ENCODE measurements at places on chromosomes 3 and 15. TPM values are rescaled to one million over a fixed set of nuclear protein-coding genes. Genes with fewer than 3 reads are reported as not detected.

DNA sequence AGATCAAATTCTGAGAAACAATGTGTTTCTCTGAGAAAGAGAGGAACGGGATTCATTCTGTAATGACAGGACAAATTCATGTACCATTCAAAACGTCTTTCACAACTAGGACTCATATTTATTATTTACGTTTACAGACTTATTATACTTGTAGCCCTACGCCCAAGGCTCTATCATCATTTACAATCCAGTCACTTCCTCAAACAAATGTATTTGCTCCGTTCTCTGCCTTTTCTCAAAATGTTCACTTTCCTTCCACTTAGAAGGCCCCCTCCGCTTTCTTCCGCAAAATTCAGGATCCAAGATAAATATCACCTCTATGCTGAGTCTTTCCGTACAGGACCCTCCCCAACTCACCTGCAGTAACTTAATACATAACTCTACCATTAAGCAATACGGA lies 745 bp downstream of the RSL24D1 start:
- no peak for DNase-seq
- H3K27me3 ChIP-seq, result no peaks in the 10 kb centered on the region
- H3K27ac ChIP-seq, result peak overlapping the region; percentile 90
- peaks cover 15% of the 10 kb centered on the region for H3K36me3 ChIP-seq

- DNase-seq, result no peak
- H3K4me3 ChIP-seq, result no peak overlapping the region
- no peaks in the 10 kb centered on the region for H3K27me3 ChIP-seq
- no peaks in the 10 kb centered on the region for H3K36me3 ChIP-seq
- peaks cover 10% of the 10 kb centered on the region for H3K4me1 ChIP-seq
Measured at GRCh38 chr3:122502941-122503340, 11.8 kb downstream of the KPNA1 start.

DNA sequence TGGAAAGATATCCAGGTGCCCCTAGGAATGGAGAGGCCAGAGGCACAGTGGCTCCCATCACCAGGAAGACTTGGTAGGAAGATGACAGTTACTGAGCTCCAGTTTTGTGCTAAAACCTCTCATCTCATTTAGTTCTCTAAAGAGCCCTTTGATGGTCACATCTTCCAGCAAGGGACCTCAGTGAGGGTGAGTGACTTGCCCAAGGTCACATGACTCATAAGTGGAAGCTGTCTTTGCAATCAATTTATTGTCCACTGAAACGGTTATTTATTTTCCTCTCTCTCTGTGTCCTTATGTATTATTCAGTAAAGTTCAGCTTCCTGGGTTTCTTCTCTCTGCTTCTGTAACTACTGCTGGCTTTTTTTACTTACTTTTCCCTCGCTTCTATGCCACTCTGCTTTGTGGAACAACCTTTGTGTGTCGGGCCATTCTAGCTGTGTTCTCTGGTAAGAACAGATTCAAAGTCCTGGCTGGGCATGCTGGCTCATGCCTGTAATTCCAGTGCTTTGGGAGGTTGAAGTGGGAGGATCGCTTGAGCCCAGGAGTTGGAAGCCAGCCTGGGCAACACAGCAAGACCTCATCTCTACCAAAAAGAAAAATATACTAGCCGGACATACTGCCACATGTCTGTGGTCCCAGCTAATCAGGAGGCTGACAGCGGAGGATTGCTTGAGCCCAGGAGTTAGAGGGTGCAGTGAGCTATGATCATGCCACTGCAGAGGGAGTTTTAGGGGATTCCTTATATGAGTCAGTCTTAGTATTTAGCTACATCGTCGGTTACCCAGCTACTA lies 55.9 kb downstream of the PDIA5 start:
- DNase-seq, result no peak
- H3K36me3 ChIP-seq, result peaks cover 21% of the 10 kb centered on the region
- no peaks in the 10 kb centered on the region for H3K27me3 ChIP-seq
- H3K27ac ChIP-seq, result no peak overlapping the region
- H3K4me1 ChIP-seq, result peaks cover 10% of the 10 kb centered on the region

DNA sequence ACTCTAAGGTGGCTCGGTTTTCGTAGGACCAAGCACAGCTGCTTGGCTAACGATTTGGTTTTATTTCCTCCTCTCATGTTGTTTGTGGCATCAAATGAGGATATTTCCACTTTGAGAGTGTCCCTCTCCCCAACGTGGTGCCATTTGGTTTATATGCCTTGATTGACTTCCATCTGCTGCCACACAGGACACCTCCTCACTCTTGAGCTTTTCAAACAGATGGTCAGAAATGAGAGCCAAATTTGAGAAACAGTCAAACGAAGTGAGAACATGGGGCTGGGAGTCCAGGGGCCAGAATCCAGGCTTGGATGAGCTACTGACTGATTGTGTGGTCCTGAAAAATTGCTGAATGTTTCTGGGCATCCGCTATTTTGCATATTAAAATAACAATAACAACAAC lies 43.5 kb downstream of the CEMIP start:
- no peak overlapping the region for H3K27ac ChIP-seq
- no peaks in the 10 kb centered on the region for H3K27me3 ChIP-seq
- no peak for DNase-seq
- no peaks in the 10 kb centered on the region for H3K36me3 ChIP-seq

GRCh38 chr15:66680502-66680901 lies 21.5 kb upstream of the SMAD6 start:
- no peak overlapping the region for H3K27ac ChIP-seq
- no peak overlapping the region for H3K4me3 ChIP-seq
- H3K36me3 ChIP-seq, result no peaks in the 10 kb centered on the region
- no peak for DNase-seq
- no peaks in the 10 kb centered on the region for H3K4me1 ChIP-seq
- H3K27me3 ChIP-seq, result no peaks in the 10 kb centered on the region

GRCh38 chr3:45906681-45907407 lies 20.5 kb downstream of the CCR9 start:
- peak overlapping the region; percentile 73 for H3K27ac ChIP-seq
- DNase-seq, result no peak
- H3K4me1 ChIP-seq, result peaks cover 8% of the 10 kb centered on the region

- no peaks in the 10 kb centered on the region for H3K36me3 ChIP-seq
- no peak overlapping the region for H3K27ac ChIP-seq
- no peak for DNase-seq
- no peak overlapping the region for H3K4me3 ChIP-seq
- no peaks in the 10 kb centered on the region for H3K27me3 ChIP-seq
Measured at GRCh38 chr3:154469585-154469984, 39.6 kb upstream of the GPR149 start.

GRCh38 chr15:62517541-62517940 lies 352.5 kb upstream of the C2CD4B start:
- H3K4me1 ChIP-seq, result peaks cover 4% of the 10 kb centered on the region
- no peak overlapping the region for H3K27ac ChIP-seq
- H3K36me3 ChIP-seq, result no peaks in the 10 kb centered on the region
- no peaks in the 10 kb centered on the region for H3K27me3 ChIP-seq
- DNase-seq, result no peak

- no peak overlapping the region for H3K27ac ChIP-seq
- H3K4me3 ChIP-seq, result no peak overlapping the region
- DNase-seq, result no peak
- no peaks in the 10 kb centered on the region for H3K27me3 ChIP-seq
Measured at GRCh38 chr15:63306492-63307073, 29.2 kb downstream of the APH1B start.

DNA sequence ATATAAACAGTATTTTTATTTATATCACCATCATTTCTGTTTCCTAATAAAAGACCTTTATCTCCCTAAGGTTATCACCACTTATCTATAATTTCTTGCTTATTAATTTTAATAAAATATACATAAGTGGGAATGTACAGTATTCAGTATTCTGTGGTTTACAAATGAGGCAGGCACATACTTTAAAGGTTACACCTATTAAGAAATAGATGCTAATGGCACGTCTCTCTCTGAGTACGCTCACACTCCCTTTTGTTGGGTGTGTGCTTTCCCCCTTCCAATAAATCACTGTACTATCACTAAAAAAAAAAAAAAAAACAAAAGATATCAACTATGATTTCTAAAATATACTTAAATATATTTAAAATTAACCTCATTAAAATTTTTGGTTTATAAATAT lies 8.9 kb downstream of the OXNAD1 start:
- no peaks in the 10 kb centered on the region for H3K27me3 ChIP-seq
- H3K36me3 ChIP-seq, result peaks cover 16% of the 10 kb centered on the region
- H3K4me1 ChIP-seq, result no peaks in the 10 kb centered on the region
- H3K27ac ChIP-seq, result no peak overlapping the region
- DNase-seq, result no peak
- H3K4me3 ChIP-seq, result no peak overlapping the region

GRCh38 chr3:16318176-16318575 lies 53.2 kb downstream of the OXNAD1 start:
- H3K4me1 ChIP-seq, result peaks cover 17% of the 10 kb centered on the region
- H3K36me3 ChIP-seq, result no peaks in the 10 kb centered on the region
- H3K27me3 ChIP-seq, result no peaks in the 10 kb centered on the region
- H3K27ac ChIP-seq, result no peak overlapping the region
- H3K4me3 ChIP-seq, result no peak overlapping the region

- H3K27me3 ChIP-seq, result no peaks in the 10 kb centered on the region
- no peaks in the 10 kb centered on the region for H3K36me3 ChIP-seq
- no peak overlapping the region for H3K27ac ChIP-seq
- no peak overlapping the region for H3K4me3 ChIP-seq
- no peak for DNase-seq
- no peaks in the 10 kb centered on the region for H3K4me1 ChIP-seq
Measured at GRCh38 chr3:126515066-126515706, 2.4 kb downstream of the UROC1 start.

- H3K4me1 ChIP-seq, result no peaks in the 10 kb centered on the region
- no peak overlapping the region for H3K4me3 ChIP-seq
- H3K36me3 ChIP-seq, result no peaks in the 10 kb centered on the region
- H3K27ac ChIP-seq, result no peak overlapping the region
- H3K27me3 ChIP-seq, result no peaks in the 10 kb centered on the region
- no peak for DNase-seq
Measured at GRCh38 chr3:72932416-72932815, 44.6 kb downstream of the GXYLT2 start.

DNA sequence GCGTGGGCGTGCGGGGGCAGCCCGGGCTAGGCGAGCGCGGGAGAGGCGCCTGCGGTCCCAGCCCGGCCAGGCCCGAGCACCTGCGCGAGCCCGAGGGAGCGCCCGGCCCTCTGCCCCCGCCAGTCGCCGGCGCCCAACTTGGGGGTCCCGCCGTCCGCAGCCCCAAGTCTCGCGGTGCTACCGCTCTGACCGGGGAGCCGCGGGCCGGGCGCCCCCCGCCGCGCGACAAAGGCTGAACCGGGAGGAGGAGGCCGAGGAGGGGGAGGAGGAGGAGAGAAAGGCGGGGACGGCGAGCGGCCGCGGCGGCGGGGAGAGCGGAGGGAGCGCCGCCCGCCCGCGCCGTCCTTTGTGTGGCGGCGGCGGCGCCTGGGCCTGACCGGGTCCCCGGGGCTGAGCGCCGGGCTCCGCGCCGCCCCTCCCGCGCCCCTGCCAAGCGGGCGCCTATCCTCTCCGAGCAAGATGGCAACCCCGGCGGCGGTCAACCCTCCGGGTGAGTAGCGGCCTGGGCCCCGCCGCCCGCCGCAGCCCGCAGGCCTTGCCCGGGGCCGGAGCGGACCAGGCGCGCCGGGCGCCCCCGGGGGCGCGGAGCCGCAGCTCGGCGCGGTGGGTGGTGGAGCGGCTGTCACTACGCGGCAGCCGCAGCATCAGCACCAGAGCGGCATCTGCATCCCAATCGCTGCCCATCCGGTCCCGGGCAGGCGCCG lies at the start of gene ARNT2:
Gene ARNT2 (plus strand): TSS at position 326 of the 704 bp plus-strand sequence. CDS start 134 bp downstream, at position 460.
- H3K27ac ChIP-seq, result peak within 1 kb of the TSS; percentile 48
- DNase-seq, result no peak
- H3K4me3 ChIP-seq, result peak within 1 kb of the TSS; percentile 50
- H3K27me3 ChIP-seq, result no peaks in the 10 kb centered on the region
- peaks cover 13% of the 10 kb centered on the region for H3K4me1 ChIP-seq
- H3K36me3 ChIP-seq, result no peaks in the 10 kb centered on the region

DNA sequence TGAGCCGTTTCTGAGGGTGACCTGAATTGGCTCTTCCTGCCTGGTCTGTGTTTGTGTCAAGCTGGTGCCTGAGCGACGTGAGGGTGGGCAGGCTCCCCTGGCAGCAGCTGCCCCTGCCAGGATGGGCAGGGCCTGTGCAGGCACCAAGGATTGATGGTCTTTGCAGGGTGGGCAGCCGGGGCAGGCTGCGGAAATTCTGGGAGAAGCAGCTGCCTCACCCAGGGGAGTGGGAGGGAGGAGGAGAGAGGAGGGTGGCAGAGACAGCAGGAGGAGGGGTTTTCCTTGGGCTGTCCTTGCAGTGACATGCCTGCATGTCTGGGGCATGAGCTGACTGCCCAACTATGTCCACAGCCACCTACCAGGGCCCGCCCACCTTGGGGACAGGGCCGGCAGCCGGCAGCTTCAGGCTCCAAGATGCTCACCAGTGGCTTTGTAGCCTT lies 27.9 kb upstream of the SLC6A6 start:
- H3K27ac ChIP-seq, result no peak overlapping the region
- H3K36me3 ChIP-seq, result no peaks in the 10 kb centered on the region
- peaks cover 52% of the 10 kb centered on the region for H3K4me1 ChIP-seq
- H3K4me3 ChIP-seq, result no peak overlapping the region
- H3K27me3 ChIP-seq, result no peaks in the 10 kb centered on the region

GRCh38 chr15:29573197-29573838 lies 248.9 kb downstream of the TJP1 start:
- no peak overlapping the region for H3K27ac ChIP-seq
- H3K4me1 ChIP-seq, result peaks cover 20% of the 10 kb centered on the region
- H3K36me3 ChIP-seq, result no peaks in the 10 kb centered on the region
- H3K27me3 ChIP-seq, result no peaks in the 10 kb centered on the region
- DNase-seq, result no peak
- no peak overlapping the region for H3K4me3 ChIP-seq

GRCh38 chr3:158532099-158532734 lies 38.8 kb upstream of the MLF1 start:
- H3K36me3 ChIP-seq, result no peaks in the 10 kb centered on the region
- H3K27ac ChIP-seq, result no peak overlapping the region
- H3K4me1 ChIP-seq, result no peaks in the 10 kb centered on the region

DNA sequence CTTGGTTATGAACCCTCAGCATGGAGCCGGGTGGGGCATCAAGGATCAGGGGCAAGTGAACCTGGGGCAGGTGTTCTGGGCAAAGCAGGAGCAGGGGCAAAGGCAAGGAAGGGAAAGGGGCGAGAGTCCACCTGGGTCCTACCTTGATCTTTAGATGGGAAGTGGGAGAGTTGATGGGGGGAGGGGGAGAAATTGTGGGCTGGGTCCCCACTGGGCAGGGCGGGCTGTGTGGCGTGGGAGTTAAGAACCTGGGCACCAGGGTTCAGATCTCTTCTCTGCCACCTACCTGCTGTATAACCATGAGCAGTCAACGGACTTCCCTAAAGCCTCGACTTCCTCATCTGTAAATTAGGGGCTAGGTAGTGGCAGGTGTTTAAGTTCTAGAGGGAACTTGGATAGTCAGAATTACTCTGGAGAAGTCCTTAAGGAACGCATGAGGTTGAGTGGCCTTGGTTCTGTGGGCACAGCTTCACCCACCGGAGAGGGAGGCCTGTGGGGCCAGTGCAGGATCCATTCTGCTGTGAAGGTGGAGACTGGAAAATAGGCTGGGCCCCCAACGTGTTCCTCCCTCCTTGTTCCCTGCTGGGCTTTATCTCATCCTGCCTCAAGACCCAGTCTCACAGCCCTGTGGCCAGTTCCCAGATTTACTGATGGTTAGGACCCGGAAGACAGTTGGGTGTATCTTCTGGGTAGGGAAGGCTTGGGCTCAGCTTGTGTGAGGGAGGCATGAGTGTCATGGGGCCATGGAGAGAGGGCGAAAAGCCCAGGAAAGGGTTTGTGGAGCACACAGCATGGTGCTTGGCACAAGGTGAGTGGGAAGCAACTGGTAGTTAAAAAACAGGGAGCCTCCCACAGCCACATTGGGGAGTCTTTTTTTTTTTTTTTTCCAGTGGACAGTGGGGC lies 90.6 kb downstream of the EEFSEC start:
- H3K4me3 ChIP-seq, result no peak overlapping the region
- no peaks in the 10 kb centered on the region for H3K27me3 ChIP-seq
- H3K4me1 ChIP-seq, result peaks cover 10% of the 10 kb centered on the region

The FGF7 gene
- total RNA-seq, result 137 TPM

The HGD gene
- total RNA-seq, result not detected

The PSTPIP1 gene
- total RNA-seq, result 13.3 TPM

The GPR149 gene
- total RNA-seq, result not detected
